Effector memory CD4-positive, alpha-beta T cell (primary cell): ENCODE measurements at places on chromosomes 13 and 19.

DNA sequence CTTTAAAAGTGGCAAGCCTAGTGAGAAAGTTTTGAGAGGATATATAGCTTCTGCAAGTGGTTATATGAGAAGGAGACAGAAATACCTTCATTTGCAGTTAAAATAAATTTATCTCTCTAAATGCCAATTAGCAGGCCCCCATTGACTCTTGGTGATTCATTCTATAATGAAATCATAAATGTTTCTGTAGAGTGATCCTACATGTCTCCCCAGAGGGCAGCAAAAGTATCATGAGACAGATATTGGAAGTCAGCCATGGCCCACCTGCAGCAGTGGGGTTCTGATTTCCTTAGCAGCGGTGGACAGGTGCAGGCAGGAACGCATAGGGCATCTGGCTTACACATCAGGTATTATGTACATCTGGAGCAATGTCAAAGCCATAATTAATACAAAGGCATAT is 385.4 kb upstream of the SLC10A2 start:
- DNase-seq: no peak

GRCh38 chr19:54415208-54415900 is at the start of gene TTYH1:
TTYH1 (plus strand) TSS chr19:54415464; CDS start chr19:54415553, 89 bp downstream.
- DNase-seq: no peak

GRCh38 chr19:33263325-33264023 is 37.8 kb upstream of the SLC7A10 start:
- DNase-seq: no peak

DNA sequence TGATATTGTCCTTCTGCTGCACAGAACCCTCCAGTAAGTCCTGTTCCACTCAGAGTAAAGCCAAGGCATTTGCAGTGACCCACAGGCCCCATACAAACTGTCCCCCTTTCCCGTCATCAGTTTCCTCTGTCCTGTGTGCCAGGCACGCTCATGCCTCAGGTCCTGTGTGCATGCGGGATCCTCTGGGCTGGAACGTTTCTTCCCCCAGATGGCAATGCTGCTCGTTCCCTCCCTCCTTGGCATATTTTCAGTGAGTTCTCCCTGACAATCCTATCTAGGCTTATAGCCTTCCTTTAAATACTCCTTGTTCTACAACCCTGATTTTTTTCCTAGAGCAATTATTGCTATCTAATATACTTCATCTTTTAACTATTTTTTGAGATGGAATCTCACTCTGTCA is 5.7 kb downstream of the OPA3 start:
- no peak for DNase-seq

- DNase-seq: no peak
Measured at GRCh38 chr19:19552798-19553197, 14.7 kb downstream of the CILP2 start.

DNA sequence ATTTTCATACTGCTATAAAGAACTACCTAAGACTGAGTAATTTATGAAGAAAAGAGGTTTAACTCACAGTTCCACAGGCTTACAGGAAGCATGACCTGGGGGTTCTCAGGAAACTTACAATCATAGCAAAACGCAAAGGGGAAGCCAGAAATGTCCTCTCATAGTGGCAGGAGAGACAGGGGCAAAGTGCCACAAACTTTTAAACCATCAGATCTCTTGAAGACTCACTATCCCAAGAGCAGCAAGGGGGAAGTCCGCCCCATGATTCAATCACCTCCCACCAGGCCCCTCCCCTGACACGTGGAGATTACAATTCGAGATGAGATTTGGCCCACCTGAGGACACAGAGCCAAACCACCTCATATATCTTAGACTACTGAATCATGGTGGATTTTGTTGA is 198.7 kb downstream of the KCTD12 start:
- no peak for DNase-seq

DNA sequence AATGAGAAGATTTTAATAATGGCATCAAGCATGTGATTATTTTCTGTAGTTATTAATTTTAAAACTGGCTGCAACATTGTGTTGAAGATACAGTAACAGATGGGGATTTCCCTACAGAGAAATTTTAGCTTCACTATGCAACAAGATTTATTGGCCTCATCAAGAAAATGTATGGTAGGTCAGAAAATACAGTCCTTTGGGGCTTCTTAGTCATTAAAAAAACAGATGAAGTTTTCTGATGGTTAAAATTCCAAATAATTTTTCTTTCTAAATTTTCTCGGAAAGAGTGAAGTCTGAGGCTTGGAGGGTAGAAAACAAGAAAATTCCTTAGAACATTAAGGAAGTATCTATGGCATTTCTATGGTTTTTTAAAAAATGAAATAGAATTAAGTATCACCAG is 1790.8 kb upstream of the PCDH20 start:
- no peak for DNase-seq
